NCI-H1417 treated with DMSO at 0.1 percent for 48 hours (cell line): ENCODE measurements at places on chromosomes 13 and 19.

GRCh38 chr19:38333245-38333644 is 2.4 kb upstream of the CATSPERG start:
- DNase-seq = no peak

DNA sequence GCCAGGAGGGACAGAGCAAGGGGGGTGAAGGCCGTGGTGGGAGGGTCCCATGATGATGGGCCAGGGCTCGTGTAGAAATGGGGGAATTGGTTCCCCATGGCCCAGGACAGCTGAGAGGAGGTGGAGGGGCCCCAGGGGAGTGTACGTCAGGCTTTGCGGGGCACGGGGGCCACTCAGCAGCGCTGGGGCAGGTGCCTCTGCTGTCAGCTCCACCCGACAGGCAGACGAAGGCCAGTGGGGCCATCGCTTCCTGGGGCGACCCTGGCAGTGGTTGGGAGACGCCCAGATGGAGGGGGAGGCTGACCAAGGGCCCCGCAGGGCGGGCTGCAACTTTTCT is 1.9 kb upstream of the TEKTIP1 start:
- DNase-seq = no peak

DNA sequence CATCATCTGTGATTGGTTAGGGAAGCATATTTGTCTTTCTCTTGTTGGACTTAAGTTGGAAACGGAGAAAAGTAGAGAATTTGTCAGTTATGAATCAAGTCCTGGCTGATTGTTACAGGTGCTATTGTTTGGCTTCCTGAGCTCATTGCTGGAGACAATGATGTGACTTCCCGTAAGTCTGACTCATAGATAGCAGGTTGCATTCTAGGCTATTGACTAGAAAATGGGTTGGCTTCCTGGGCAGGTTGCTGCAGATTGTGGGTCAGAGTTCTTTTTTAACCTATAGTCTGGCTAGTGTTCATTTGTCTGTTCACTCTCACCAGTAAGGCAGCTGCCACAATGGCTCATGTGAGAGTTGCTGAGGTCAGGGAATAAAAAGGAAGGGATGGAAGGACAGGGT is 101.5 kb downstream of the CCNA1 start:
- no peak for DNase-seq

DNA sequence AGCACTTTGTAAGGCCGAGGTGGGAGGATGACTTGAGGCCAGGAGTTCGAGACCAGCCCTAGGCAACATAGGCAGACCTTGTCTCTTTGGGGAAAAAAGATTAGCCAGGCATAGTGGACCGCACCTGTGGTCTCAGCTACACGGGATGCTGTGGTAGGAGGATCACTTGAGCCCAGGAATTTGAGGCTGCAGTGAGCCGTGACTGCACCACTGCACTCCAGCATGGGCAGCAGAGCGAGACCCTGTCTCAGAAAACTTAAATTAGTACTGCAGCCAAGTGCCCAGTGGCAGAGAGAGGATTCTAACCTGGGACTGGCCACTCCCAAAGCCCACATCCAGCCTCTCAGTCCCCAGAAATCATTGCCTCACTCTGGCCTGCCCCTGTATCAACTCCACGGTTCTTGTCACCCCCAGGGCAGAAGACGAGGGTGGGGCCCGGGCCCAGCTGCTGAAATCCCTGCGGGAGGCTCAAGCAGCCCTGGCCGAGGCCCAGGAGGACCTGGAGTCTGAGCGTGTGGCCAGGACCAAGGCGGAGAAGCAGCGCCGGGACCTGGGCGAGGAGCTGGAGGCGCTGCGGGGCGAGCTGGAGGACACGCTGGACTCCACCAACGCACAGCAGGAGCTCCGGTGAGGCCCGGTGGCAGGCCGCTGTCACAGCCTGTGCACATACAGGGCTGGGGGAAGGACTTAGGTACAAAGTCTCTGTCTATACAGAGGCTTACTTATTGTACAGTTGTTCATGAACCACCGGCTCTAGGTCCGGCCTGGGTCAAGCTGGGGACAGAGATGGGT is 53.4 kb downstream of the KCNC3 start:
- DNase-seq = no peak

GRCh38 chr13:46179491-46179908 is 2.5 kb downstream of the LCP1 start:
- DNase-seq = no peak

DNA sequence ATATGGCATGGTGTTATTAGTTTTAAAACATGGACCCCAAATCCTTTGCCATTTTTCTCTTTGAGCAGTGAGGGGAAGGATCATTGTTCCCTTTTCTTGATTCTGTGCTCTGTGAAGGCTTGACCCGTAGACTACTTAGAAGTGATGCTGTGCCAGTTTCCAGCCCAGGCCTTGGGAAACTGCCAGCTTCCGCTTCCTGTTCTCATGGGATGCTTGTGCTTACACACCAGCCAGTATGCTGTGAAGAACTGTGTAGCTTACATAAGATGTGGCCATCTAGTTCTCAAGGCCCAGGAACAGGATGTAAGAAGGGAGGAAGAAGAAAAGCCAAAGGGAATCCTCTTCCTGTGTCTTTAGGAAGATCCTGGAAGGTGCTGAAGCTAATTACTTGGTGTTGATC is 180.9 kb downstream of the PCCA start:
- DNase-seq = no peak

DNA sequence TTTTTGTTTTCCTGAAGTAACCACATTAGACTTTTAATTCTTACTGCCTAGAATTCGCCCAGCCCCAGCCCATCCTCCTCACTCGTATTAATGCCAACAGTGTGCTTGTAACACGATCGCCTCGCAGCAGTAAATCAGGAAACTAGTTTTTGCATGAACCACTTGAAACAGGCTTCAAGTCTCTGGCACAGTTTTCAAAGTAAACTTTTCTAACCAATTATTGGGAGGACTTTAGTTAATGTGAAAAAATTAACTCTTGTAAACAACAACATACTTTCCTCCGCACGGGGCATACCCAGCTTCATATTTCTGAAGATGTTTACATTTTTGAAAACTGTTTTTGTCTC is 39.2 kb downstream of the TNFRSF19 start:
- no peak for DNase-seq

DNA sequence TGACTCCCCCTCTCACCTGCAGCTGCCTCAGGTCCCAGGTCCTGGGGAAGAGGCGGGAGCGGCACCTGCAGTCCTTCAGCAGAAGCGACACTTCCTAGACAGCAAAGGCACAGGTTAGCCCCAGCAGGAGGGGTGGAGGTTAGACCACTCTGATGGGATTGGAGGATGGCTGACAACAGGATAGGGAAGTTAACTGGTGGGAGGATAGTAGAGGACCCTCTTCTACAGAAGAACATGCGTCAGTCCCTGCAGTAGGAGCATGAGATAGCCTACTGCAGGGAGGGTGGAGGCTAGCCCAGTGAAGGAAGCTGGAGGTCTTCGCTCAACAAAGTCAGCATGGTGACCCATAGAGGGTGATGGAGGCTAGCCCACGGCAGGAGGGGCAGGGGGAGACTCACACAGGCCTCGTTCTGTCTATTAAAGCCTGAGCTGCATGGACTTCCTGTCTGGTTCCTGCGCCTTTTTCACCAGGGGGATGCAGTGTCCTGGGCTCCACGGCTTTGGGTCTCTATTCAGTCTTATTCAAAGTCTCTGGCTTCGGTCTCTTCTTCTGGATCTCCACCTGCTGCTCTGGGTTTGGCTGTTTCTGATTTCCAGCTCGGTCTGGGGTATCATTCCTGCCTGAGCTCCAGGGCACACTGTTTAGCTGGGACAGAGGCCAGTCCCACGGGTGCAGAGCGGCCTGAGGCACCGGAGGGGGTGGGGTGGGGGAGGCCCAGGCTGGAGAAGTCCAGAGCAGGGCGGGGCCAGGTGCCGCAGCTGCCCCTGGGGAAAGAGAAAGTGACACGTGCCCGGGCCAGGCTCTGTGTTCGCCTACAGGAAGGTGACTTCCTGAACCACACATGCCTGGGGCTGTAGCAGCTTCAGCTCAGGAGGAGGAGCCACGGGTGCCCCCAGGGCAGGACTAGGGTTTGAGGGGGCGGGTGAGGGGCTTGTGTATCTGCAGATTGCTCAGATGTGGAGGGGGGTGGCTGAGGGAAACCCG is 7.3 kb downstream of the IFNL3 start:
- no peak for DNase-seq

DNA sequence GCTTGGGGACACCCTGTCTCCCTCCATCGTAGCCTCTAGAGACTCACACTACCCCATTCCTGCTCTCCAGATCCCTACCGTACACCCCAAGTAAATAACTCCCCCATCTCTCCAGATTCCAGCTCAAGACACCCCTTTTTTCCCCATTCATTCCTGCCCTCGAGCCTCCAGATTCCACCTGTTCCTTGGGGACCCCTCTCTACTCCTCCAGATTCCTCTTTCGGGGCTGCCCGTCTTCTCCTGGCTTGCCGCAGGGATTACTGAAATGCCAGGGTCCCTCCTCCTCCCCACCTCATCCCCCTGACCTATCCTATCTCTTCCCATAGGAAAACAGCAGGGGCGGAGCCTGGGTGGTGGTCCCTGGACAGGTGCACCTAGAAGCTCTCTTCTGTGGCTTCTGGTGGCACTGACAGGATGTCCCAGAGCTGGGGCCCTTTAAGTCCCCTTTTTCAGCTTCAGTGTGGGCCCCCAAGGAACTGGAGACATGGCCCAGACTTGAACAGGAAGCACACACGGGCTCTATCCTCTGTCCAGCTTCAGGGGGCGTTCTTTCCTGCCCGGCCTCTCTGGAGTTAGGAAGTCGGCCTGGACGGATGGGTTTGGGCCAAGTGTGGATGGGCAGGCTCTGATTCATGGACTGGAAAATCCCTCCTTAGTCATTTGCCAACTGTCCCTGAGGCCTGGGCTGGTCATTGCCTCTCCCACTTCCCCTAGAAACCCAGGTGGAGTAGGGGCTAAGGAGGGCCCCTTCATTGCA is 1.2 kb downstream of the ZSWIM4 start:
- no peak for DNase-seq

DNA sequence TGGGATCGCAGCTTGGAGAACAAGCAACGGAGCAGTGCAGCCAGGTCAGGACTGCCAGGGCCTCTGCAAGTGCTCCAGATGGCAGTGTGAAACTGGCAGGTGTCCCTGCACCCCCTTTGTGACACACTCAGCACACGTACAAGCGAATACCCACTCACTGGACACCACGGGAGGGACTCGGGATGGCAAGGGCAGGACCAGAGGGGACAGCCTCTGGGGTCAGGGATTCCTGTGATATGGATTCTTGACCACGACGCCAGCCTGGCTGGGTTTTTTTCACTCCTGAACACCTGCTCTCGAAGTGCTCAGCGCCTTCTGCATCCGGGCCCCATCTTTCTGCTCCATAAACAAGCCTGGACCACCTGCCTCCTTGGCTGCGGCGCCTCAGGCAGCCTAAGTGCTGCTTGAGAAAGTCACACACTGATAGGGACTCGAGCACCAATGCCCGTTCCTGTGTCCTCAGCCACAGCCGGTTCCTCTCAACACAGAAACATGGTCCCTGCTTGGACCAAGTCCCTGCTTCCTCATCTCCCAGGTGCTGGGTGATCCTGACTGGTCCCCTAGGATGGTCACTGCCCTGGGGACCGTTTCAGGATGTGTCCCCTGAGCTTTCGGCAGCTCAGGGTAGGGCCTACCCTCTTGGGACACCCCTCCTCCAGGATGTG is 22.0 kb downstream of the ELAVL1 start:
- no peak for DNase-seq

- DNase-seq = no peak
These were observed 34.9 kb upstream of the METTL21C start for GRCh38 chr13:102729560-102730270.

GRCh38 chr19:39183104-39183503 is 13.7 kb upstream of the NCCRP1 start:
- DNase-seq = no peak

GRCh38 chr19:7355151-7355820 is 6.5 kb downstream of the ARHGEF18 start:
- no peak for DNase-seq

- no peak for DNase-seq
These were observed 1017.4 kb downstream of the EFNB2 start for GRCh38 chr13:105518086-105518485.

DNA sequence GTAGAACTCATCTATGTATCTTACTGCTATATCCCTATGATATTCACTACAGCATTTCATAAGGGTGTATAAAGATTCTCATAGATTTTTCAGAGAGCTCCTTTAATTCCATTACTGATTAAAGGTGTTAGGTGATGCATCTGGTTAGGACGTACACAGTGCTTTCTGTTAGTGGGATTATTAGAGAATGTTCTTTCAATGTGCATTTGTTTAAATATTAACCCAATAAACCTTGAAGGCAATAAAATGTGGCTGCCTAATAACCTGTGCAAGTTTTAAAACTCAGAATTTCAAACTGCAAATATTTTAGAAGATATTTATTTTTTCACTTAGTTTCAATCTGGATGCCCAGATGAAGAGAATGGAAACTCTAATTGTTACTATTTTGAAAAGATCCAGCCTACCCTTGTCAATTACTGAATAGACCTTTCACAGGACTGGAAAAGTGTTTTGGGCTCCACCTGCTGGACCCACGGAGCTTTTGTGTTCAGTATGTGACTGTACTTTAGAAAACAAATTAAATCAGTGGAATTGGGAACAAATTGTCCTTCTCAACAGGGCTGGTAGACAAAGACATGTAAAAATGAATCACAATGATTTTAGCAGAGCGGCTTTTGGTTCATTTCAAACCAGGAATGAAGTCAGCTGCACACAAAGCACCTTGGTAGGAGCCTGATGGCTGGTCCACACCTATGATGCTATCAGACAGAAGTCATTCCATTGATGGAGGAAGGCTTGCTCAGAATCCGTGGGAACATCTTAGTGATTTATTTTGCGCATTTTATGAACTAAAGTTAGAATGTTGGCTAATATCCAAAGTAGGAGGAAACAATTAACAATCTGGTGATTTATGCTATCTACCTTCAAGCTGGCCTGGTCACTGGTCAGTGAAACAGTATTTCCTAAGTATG is 89.4 kb upstream of the RAP2A start:
- peak; percentile 31 for DNase-seq

- no peak for DNase-seq
These were observed 20.2 kb downstream of the ZNF544 start for GRCh38 chr19:58248886-58249285.

DNA sequence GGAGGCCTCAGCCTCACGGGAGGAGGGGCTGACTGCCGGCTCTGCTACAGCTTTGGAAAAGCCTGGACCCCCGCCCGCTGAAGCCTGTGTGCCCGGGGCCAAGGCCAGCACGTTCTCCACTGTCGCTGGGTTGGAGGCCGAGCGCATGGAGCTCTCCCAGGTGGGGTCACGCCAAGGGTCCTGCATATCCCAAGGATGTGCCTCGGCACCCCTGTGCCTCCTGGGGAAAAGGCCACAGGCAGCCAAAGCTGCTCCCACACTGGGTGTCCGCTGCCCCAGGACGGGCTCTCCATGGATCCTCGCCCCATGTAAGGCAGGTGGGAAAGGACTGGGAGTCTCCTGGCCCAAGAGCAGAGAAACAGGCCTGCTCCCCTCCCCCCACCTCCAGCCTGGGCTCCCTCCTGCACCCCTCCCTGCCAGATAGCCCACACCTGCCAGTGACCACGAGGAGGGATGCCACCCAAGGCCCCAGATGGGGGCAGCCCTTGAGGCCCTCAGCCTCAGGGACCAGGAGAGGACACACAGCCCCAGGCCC is 64.0 kb downstream of the MLLT1 start:
- DNase-seq = no peak
